ENCODE measurements at places on chromosomes 1 and 21.

GRCh38 chr1:95829556-95829955, 595.5 kb downstream of the RWDD3 start:
- DNase-seq, result no peak

GRCh38 chr1:212520746-212521145, 87.8 kb upstream of the ATF3 start:
- DNase-seq, result no peak

- DNase-seq, result peak; percentile 6
Observed at GRCh38 chr1:24957016-24957807, 27.1 kb upstream of the RUNX3 start.

- DNase-seq, result no peak
Observed at GRCh38 chr1:119448127-119448511, 33.2 kb downstream of the HSD3B2 start.

DNA sequence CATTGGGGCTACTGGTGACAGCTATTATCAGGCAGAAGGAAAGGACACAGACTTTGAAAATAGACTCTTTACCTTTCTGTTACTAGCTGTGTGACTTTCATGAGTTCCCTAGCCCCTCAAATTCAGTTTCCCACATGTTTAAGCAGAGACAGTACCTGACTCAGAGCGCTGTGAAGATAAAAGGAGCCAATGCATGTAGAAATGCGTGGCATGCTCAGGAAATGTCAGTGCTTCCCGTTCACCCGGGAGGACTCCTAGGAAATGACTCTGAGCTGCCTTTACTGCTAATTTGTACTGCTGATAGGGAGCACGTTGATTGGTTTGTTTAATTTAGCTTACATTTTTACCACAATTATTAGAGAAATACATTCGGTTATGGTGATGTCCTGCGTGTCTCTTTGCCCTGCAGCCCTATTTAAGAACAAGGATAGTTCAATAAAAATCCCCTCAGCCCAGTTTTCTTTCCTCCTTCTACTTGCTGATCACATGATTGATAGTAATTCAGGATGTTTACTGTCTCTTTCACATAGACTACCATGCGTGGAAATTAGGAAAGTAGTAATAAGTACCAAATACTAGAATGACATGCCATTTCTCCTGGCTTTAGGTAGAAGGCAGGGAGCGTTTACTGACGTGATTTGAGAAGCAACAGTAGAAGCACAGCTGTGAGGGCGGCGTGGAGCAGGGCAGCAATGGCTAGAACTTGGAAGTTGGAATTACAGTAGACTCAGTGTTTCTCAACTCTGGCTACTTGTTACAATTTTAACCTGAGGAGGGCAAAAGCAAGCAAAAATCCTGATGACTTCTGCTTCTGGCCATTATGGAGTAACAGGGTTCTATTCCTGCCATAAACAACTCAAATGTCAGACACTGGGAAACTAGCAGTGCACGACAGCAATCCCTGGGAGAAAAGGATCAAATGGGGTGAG, 15.9 kb downstream of the PDIK1L start:
- DNase-seq, result no peak

DNA sequence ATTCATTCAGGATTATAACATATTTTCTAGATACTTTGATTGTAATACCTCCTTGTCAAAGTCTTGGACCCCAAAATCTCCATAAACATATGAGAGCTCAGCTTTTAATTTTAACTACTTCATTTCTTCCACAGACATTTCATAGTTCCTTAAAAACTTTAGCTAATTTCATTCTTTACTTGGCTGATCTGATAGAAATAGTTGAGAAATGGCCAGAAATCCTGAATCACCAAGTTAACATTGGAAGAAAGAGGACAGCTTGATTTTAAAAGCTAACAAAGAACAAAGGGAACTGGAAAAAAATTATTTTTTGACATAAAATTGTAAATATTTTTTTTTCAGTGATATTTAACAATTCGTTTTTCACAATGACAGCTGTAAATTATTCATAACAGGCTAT, 216.5 kb downstream of the NTNG1 start:
- no peak for DNase-seq

GRCh38 chr1:110300412-110301085, 38.6 kb upstream of the RBM15 start:
- DNase-seq, result no peak

- no peak for DNase-seq
Observed at GRCh38 chr1:233406994-233407631, 79.6 kb downstream of the MAP3K21 start.
